ENCODE measurements at places on chromosomes 7 and 10.

GRCh38 chr7:130966246-130967009 is 232.4 kb upstream of the KLF14 start:
- peak; percentile 89 for DNase-seq

GRCh38 chr10:84140036-84140379 is 699 bp downstream of the GHITM start:
- no peak for DNase-seq

GRCh38 chr7:12139416-12139815 is 71.7 kb upstream of the TMEM106B start:
- no peak for DNase-seq

DNA sequence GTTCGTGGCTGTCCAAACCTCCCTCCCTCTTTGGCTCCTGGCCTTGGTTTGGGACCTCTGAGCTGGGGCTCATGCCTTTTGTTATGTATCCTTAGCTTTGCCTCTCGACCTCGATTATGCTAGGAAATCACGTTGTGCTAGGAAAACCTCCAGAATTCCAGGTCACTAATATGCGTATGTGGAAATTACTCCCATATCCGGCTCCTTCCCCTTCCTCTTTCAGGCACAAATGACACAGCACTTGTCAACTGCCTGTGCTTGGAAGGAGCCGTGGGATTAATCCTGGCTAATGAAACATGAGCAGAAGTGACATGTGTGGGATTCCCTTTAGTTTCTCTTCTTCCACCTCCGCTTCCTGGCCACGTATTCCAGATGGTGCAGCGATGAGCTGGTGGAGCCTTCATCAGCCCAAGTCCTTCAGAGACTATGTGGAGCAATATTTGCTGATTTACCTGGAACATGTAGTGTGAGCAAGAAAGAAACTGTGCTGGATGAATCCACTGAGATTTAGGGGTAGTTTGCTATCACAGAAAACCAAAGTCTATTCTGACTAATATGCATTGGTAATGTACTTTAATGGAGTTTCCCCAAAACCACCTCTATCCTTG is 149.2 kb downstream of the REEP3 start:
- DNase-seq = no peak

GRCh38 chr10:120428754-120429153 is 28.3 kb upstream of the PLPP4 start:
- no peak for DNase-seq

DNA sequence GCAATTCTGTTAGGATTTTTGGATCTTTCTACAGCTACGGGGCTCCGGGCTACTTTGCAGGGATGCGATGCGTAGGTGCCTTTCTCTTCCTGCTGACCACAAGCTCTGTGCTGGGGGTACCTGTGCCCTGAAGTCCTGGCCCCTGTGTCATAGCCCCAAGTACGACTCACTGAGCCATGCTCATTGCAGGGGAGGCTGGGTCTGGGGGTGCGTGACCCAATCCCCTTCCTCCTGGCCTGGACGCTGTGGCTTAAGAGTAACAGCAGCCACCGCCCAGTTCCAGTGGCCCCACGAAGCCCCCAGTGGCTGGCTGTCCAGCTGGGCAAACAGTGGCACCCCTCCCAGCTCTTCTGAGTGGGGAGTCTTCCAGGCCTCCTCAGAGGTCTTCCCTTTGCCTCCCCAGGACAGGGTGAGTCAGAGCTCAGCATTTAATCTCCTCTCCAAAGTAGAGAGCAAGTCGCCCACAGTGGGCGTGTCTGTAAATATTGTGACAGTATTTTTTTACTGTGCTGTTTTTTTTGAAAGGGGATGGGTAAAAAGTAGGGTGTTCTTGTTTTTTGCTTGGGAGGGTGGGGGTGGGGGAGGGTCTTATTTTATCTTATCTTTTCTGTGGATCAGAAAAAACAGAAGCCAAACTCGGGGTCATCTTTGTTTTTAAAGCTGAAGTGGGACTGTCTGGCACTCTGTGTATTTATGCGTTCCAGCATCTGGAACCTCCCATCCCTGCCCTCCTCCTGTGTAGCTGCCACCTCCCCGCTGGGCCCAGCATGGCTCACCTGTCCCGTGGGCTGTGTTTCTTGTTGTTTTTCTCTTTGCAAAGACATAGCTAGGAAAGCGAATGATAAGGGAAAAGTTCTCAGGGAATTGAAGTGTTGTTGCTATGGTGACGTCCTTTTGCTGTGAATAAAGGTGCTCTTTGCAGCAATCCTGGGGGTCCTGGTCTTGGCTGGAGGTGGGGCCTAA is 8.2 kb downstream of the LFNG start:
- peak; percentile 85 for DNase-seq

DNA sequence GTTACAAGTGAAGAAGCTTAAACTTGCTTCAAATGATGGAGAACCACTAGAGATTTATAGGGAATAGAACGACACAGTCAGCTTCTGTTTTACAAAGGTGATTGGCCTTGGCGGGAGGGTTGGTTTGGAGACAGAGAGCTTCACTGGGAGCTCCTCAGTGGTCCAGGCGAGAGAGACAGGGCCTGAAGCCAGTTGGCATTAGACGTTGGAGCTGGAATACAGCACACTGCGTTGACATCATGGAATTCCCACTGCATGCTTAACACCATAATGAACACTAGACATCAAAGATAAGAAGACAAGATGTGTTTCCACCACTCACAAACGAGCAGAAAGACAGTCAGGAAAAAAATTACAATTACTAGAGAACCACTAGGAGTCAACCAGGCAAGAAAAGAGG is 67.8 kb downstream of the TBXAS1 start:
- DNase-seq = no peak

GRCh38 chr10:119759832-119760231 is 34.0 kb downstream of the INPP5F start:
- no peak for DNase-seq

GRCh38 chr7:94183289-94183749 is 179.2 kb upstream of the BET1 start:
- peak; percentile 100 for DNase-seq

GRCh38 chr10:48594803-48595538 is 9.9 kb downstream of the ARHGAP22 start:
- no peak for DNase-seq

DNA sequence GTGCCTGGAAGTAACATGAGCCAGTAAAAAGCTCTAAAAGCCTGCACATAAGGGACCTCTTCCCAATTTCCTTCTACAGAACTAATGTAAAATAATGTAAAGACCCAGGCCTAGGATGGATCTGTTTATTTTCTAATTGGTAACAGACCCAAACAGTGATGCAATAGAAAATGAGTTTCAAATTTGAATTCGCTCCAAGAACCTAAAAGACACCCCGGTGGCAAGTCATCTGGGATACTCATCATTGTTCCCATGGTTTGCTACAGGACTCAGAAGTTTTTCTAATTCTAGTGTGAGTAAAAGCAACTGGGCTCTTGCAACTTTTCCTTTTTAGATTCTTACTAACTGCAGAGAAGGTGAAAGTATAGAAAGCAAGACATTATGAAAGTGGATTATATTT is 271.3 kb upstream of the CACNA2D1 start:
- no peak for DNase-seq

GRCh38 chr7:102024005-102024768 is 206.8 kb downstream of the CUX1 start:
- no peak for DNase-seq

GRCh38 chr10:128943111-128943510 is 523.9 kb upstream of the MGMT start:
- no peak for DNase-seq

DNA sequence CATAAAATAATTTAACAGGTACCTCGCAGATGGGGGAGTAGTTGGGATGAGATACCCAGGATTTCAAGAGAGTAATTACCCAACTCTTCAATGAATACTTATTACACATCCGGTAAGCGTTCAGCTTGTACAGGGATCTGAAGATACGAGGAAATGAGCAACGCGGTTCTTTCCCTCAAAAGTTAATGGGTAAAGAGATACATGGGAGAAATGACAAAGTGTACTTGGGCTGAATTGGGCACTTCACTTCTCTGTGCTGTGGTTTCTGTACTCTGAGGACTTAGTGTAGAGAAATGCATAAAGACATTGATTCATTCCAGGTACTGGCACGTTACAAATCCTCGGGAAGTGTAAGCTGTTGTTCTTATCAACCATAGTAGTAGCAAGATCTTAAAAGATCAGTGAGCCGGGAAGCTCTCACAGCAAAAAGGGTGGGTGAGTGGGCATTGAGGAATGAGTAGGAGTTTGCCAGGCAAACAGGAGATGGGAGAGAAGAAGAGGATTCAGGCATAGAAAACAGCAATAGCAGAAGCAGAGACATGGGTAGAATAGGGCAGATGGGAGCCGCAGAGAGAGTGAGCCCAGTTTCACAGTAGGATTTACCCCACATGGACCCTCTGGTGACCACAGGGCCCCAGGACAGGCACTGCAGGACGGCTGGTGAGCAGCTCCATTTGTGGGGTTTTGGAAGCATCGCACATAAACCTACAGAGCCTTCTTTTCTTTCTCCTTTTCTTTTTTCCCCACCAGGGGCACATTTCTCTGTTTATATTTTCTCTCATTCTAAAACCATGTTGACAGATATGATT is 304.3 kb upstream of the PITRM1 start:
- DNase-seq = peak; percentile 95

- no peak for DNase-seq
These were observed 8.2 kb upstream of the SVIL start for GRCh38 chr10:29642990-29643389.

GRCh38 chr7:158186406-158186805 is 401.2 kb downstream of the PTPRN2 start:
- DNase-seq = no peak

DNA sequence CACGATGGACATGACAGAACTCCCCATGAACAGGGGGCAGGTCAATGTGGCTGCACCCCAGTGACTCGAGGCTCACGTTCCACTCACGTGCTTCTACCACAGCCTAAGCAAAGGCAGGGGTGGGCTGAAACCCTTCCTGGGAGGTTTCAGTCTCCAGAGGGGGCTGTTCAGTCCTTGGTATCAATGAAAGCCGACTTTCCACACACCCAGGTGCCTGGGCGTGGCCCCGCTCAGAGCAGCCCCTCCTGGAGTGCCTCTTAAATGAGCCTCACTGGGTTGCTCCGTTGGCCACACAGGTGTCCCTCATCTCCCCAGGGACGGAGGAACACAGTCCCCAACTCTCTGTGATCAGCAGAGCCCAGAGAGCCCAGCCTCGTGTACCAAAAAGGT is 90.5 kb upstream of the PDGFA start:
- DNase-seq = no peak

DNA sequence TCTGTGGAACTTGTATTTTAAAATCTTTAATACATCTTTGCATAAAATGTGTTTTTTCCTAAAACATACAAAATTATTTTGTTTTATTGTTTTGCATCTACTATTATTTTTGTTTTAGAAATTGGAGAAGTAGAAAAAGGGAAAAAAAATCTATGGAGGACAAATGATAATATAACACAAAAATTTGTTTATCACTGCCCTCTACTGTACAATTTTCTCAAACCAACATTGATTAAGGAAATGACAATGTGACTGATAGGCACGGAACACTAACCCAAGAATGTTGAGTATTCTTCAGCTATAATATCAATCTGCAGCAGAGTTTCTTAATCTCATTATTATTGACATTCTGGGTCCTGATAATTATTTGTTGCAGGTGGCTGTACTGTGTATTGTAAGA is 9.5 kb upstream of the ING3 start:
- no peak for DNase-seq

DNA sequence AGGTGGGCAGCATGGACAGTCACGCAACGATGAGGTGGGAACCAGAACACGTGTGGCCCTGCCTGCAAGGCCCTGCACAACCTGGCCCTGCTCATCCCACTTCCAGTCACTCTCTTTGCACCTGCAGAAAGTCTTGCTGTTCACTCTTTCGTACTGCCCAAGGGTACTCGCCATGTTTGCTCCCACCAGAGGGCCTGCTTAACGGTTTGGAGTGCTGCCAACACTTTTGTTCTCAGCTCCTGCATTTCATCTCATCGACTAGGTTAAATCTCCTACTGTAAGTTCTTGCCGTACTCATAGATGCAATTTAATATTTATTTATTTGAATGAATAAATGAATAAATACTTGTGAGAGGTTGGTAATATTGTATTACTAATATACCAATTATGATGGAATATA is 315.3 kb downstream of the SDK1 start:
- no peak for DNase-seq

DNA sequence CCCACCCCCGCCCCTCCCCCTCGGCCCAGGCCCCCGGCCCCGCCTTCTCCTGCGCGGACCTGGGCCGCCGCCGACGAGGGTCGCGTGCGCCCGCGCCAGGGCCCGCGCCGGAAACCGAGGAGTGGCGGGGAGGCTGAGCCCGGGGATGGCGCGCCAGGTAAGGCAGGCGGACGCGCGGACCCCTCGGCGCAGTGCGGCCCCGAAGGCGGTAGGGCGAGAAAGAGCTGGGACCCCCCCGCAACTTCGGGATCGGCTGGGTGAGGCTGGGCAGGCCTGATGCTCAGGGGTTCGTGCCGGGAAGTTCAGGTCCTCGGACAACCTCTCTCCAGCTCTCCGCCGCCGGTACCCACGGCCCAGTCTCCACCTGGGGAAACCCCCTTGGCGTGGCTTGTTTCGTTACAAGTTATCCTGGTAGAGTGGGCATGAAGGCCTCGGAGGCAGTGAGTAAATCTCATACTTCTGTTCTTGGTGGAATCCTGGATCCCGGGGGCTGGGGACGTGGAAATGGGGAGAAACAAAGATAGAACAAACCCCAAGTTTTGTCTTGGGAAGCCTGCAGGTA is 58.4 kb downstream of the ZNF467 start:
- no peak for DNase-seq

GRCh38 chr7:130356876-130357611 is 12.4 kb downstream of the CPA5 start:
- peak; percentile 88 for DNase-seq

GRCh38 chr7:86788948-86789347 is 145.2 kb downstream of the GRM3 start:
- no peak for DNase-seq

- DNase-seq = peak; percentile 21
These were observed 325.5 kb upstream of the C7orf33 start for GRCh38 chr7:148264933-148265557.

- no peak for DNase-seq
These were observed 98.6 kb upstream of the MDFIC start for GRCh38 chr7:114823290-114823689.

DNA sequence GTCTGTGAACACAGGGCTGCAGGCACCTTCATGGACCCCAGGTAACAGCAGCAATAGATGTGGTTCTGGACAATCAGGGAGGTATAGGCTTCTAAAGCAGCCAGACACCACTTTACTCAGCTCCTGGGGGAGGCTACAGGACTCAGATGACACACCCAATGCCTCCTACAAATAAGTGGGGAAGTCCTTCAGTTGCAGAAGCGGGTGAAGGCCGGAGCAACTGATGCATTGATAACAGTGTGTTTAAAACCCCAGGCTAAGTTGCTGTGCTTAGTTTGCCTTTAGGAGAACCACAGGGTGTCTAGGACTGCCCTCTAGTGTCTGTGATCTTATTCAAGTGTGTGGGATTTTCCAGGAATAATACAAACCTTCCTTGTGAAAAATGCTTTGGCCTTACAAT is 5.9 kb upstream of the ITGA8 start:
- DNase-seq = peak; percentile 30

- DNase-seq = no peak
These were observed 1.3 kb downstream of the OR2F2 start for GRCh38 chr7:143936087-143937009.

GRCh38 chr7:23531050-23531793 is 559 bp downstream of the TRA2A start:
- peak; percentile 34 for DNase-seq

Measured in RCC 7860 (cell line).